ENCODE measurements at places on chromosomes 4 and X.

DNA sequence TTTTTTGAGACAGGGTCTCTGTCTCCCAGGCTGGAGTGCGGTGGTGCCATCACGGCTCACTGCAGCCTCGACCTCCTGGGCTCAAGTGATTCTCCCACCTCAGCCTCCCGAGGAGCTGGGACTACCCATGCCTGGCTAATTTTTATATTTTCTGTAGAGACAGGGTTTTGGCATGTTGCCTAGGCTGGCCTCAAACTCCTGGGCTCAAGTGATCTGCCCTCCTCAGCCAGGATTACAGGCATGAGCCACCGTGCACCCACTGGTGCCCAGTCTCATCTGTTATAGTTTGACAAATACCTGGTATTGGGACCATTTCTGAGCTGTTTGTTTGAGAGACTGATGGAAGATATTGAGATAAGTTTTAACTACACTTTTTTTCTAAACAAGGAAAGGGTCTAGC is 57.5 kb upstream of the SMIM10 start:
- no peak for DNase-seq

GRCh38 chr4:33998291-33998690 is 2246.0 kb downstream of the ARAP2 start:
- no peak for DNase-seq

DNA sequence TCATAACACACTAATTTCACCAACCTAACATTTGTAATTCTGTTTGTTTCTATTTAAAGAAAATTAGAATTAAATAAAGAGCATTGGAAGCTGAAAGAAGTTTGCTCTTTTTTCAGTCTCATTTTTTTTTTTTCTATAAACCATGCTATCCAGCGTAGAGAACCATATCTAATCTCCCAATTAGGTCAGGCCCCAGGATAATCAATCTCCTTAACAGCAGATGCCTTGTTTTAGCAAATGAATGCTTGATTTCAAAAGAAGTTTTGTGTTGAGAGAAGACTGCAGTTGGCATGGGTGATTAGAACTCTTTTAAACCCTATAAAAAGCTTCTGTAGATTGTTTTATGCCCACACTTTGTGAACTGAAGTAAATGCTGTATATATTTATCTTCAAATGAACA is 15.6 kb upstream of the MAD2L1 start:
- no peak for DNase-seq

GRCh38 chr4:102554992-102555391 is 53.8 kb downstream of the NFKB1 start:
- no peak for DNase-seq

GRCh38 chr4:146041139-146042004 is 102.7 kb upstream of the ZNF827 start:
- DNase-seq, result no peak

- no peak for DNase-seq
These were observed 25.7 kb downstream of the RAB33A start for GRCh38 chrX:130197464-130197863.

DNA sequence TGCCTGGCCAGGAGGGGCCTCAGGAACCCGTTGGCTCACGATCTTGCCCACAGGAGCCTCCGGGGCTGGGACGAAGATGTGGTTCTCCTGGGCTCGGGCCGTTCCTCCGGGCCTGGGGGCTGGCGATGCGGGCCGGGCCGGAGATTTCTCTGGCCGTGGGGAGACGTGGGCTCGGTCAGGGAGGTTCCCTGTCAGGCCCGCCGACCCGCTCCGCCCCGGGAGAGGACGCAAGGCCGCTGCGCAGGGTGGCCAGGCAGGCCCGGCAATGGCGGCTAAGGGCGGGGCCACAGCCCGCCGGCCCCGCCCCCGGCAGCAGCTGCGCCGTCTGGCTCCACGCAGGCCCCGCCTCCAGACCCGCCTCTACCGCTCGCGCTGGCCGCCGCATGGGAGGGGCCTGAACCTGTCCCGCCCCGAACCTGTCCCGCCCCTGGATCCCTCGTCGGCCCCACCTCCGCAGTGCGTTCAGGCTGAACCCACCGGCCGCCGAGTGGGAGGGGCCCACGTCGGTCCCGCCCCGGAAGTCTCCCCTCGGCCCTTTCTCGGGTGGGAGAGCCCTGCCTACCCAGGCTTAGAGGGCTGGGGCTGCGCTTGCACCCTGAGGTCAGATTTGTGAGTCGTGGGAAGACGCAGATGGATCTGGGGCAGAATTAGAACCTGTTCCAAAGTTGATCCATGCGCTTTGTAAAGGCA is at the start of gene FAM3A:
Gene FAM3A, minus strand, starts transcription at position 267 of the 690 bp plus-strand sequence. CDS start 460 bp downstream, outside the sequence.
- peak; percentile 93 for DNase-seq

GRCh38 chrX:125326599-125326998 is 6.9 kb downstream of the TEX13C start:
- no peak for DNase-seq

GRCh38 chr4:5812506-5813229 is 80.2 kb downstream of the CRMP1 start:
- peak; percentile 73 for DNase-seq

DNA sequence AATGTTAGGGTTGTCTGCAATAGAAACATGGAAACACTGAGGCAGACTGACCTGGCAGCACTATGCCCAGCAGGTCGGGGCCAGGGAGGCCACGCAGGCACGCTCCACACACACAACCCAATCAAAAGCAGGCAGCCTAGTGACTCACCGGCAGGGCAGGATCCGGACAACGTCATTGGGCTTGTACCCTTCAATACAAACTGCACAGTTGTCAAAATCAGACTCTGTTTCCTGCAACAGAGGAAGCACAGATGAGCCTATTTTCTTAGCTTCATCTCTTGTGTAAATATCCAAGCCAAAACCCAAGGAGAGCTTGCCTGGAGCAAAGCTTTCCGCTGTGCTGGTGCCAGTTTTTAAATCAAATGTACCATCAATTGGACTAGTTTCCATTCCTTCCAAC is 185.8 kb downstream of the RNF150 start:
- no peak for DNase-seq

DNA sequence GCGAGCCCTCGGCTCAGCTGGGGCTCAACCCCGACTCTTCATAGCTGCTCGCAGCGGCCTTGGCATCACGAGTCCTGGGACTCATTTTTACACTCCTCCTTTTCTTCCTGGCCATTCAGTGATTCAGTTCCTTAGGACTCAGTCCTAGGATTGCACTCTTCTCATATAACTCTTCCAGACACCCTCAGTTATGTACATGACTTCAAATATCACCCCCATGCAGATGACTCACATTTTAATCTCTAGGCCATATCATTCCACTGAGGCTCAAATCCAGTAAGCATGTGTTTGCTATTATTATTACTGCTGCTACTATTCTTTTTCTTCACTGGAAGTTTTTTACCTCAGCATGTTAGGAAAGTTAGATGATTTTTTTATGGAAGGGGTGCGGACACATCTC is 14.4 kb downstream of the ITGB1BP2 start:
- no peak for DNase-seq

- no peak for DNase-seq
These were observed 29.6 kb downstream of the REST start for GRCh38 chr4:56937262-56937661.

- no peak for DNase-seq
These were observed 26.2 kb upstream of the TMEM192 start for GRCh38 chr4:165138843-165139242.

DNA sequence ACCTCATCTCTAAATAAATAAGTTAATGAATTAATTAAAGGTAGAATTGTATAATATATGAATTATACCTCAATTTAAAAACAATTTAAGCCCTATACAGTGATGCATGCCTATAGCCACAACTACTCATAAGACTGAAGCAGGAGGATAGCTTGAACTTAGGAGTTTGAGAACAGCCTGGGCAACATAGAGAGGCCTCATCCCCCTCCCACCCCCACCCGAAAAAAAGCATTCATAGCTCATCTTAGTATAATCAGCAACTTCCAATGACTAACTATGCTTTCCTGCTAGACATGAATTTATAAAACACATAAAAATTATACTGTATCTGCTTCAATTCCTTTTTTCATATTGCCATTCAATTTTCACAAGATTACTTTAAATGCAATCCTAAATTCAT is 1.6 kb downstream of the LRBA start:
- no peak for DNase-seq

DNA sequence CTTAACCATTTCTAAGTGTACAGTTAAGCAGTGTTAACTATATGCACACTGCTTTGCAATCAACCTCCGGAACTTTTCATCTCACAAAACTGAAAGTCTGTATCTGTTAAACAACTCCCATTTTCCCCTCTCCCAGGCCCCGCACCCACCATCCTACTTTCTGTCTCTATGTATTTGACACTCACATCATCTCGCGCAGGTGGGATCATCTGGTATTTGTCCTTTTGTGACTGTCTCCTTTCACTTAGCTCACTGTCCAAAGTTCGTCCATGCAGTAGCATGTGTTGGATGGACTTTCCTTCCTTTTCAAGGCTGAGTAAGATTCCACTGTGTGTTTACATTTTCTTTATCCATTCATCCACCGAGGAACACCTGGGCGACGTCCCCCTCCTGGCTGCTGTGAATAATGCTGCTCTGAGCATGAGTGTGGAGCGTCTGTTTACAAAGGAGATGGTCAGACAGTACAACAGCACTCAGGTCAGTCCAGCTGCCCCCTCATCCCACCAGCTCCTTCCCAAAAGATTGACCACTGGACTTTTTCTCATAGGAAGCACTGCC is 39.8 kb downstream of the DCTD start:
- no peak for DNase-seq

DNA sequence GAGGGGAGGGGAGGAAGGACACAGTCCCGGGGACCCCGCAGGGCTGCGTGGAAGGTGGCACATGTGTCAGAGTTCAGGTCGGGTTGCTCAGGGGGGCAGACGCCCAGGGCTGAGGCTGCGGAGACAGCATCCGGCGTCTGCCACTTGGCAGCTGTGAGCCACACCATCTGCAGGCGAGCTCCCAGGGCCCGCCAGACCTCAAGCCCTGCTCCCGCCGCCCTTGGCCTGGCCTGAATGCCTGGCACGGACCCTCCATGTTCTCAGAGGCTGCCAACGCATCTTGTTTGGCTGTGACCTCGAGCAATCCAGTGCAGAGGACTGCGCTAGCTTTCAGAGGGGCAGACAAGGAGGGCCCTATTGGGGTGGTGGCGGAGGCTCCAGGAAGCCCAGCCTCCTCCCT is 5.1 kb downstream of the BGN start:
- no peak for DNase-seq

- DNase-seq, result no peak
These were observed 64.0 kb downstream of the COX18 start for GRCh38 chr4:73005514-73005913.

GRCh38 chr4:82543131-82543530 is 18.7 kb downstream of the TMEM150C start:
- no peak for DNase-seq

- DNase-seq, result no peak
These were observed 89.8 kb downstream of the FAM193A start for GRCh38 chr4:2626231-2626630.

- DNase-seq, result peak; percentile 25
These were observed 249.2 kb upstream of the RPS6KA3 start for GRCh38 chrX:20515841-20516461.

DNA sequence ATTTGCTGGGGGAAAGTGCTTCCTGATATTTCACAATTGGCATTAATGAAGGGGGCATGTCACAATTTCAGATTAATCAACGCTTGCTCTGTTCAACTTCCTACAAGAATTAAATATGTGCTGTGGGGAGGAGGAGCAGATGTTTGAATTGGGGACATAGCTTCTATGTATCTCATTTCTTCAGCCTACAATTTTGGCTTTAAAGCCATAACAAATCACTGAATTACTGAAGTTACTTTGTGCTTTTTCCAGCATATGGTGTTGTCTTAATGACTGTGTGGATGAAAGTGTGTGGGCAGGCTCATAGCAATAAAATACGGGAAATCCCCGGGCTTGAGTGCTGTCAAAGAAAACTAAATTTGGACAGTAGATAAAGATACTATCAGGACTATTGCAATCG is 813 bp downstream of the TLR7 start:
- no peak for DNase-seq

DNA sequence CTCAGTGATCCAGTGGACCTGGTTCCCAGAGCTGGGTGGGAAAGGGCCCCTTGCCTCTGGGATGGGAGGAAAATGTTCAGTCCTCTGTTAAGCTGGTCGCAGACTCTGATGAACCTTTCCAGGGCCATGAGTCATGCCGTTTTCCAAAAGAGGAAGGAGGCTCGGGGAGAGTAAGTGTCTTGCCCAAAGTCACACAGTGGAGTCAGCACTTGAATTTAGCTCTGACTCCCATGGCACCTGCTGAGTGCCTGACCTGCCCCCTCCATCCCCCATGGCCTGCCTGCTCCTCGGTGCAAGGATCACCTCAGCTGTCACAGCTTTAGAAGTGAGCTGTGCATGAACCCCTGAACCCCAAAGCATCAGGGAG is 14.0 kb upstream of the KIAA0232 start:
- DNase-seq, result no peak

DNA sequence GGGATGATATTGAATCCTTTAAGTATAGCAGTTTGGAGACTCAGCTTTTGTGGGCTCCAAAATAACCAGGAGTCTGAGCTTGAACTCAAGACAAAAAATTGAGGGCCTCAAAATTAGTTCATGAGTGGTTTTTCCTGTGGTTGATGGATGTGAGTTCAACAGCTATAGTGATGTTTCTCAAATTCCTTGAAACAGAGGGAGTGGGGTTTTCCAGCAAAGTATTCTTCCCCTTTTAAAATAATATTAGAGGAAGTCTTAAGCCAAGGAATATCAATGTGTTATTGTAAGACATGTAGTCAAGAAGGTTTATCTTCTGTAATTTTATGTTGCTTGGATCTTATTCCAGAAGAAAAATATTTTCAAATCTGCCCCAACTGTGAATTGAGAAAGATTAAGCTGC is 10.6 kb downstream of the OTC start:
- DNase-seq, result no peak

GRCh38 chr4:104860238-104861123 is 286.2 kb upstream of the TET2 start:
- DNase-seq, result peak; percentile 59

- DNase-seq, result no peak
These were observed 307.4 kb upstream of the SMIM31 start for GRCh38 chr4:164446516-164446915.

DNA sequence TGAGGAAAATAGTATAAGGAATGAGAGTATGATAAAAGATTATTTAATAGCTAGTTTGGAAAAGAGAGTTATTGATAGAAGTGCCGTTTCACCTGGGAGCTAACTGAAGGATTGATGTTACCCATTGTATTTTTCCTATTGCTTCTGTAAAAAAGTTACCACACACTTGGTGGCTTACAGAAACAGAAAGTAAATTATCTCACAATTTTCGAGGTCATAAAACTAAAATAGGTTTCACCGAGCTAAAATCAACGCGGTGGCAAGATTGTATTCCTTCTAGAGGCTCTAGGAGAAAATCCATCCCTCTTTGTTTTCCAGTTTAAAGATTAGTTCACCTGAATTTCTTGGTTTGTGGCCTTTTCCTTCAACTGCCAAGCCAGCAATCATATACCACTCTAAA is 11.1 kb upstream of the TRAM1L1 start:
- DNase-seq, result no peak

GRCh38 chr4:67401902-67402301 is 143.4 kb downstream of the CENPC start:
- DNase-seq, result no peak

GRCh38 chr4:6343939-6344408 is 74.3 kb downstream of the WFS1 start:
- no peak for DNase-seq

Measured in GM20000 (cell line).